Left lung (tissue), 14 donors: ENCODE measurements at places on chromosomes 6 and 20. TPM values are rescaled to one million over a fixed set of nuclear protein-coding genes. Genes with fewer than 3 reads are reported as not detected.

SLC4A11 gene
- 1.00 TPM for polyA plus RNA-seq

DNA sequence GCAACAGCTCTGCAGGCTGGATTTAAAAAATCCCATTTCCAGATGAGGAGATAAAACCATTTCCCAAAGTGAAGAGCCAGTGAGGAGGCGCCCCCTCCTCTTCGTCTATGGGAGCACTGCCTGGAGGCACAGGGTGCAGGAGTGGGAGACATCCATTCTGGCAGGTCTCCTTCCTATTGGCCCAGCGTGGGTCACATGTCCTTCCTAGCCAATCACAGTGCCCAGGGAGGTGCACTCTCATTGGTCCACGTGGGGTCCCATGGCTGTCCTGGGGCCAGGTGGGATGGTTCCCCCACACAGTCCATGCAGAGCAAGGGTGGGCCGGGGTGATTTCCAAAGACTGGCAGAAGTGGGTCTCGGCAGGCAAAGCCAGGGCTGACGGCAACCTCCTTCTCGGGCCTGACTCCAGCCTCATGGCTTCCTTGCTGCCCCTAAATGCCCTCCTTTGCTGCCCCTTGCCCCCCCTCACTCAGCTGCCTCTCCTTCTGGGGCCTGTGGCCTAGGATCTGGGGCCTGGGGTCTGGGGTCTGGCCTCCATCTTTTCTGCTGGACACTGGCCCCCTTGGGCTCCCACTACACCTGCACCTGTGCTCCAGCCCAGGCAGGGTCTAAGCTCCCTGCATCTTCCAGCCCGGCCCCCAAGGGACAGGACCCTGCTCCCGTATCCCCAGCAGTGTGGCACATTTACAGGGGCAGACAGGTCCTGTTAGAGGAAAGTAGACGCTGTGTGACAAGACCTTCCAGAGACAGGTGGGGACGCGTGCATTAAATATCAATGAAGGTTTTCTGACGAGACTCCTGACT lies 231.7 kb downstream of the TAF4 start:
- no peak for DNase-seq

DNA sequence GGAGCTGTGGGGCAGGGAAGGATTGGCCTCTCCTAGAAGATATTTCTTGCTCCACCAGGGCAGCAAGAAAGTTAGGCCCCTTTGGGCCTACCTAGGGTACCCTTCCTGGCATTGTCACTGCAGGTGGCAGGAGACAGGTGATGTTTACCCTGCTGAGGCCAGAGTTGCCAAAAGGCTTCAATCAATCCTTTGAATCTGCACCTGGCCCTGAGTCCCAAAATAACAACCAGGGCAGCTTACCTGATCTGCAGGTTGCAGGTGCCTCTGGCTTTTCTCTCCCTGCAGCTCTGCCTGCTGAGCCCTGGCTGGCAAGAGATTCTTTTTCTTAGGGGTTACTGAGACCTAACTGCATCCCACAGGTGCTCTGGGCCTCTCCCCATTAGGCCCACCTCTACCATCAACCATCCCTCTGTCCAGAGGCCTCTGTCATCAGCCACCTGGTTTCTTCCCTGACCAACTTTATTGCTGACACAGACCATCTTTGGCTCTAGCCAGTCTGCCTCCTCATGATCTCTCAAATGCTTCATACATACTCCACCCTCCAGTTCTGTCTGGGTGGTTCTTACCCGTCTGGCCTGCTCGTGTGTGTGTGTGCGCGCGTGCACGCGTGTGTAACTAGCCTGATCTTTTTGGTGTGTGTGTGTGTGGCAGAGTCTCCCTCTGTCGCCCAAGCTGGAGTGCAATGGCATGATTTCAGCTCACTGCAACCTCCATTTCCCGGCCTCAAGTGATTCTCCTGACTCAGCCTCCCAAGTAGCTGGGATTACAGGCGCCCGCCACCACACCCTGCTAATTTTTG lies 13.7 kb downstream of the BCL2L1 start:
- no peak for DNase-seq

NKAIN4 gene
- polyA plus RNA-seq, result 18.1 TPM

DNA sequence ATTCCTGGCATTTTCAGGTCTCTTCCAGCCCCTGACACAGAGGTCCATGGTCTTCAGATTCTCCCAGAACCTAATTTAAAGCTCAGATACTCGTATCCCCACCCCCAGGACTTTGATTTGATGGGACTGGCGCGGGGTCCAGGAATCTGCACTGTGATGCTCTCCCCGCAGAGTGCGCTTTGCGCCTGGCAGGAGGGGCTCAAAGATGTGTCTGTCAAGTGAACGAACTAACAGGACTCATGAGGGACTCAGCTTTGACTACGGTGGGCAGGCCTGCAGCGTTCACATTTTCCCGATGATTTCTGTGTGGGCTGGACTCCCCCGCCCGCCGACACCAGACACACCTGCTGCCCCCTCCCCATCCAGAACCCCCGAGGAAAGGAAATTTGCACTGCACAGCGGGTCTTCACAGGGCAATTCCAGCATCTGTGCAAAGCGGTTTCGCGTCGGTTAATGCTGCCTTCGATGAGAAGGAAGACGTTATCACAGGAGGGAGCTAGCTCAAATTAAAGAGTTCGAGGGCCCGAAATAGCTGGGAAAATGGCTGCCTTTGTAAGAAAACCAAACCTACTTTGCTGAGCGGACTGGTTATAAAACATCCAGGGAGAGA lies 90.2 kb downstream of the ZDHHC14 start:
- no peak for DNase-seq

DNA sequence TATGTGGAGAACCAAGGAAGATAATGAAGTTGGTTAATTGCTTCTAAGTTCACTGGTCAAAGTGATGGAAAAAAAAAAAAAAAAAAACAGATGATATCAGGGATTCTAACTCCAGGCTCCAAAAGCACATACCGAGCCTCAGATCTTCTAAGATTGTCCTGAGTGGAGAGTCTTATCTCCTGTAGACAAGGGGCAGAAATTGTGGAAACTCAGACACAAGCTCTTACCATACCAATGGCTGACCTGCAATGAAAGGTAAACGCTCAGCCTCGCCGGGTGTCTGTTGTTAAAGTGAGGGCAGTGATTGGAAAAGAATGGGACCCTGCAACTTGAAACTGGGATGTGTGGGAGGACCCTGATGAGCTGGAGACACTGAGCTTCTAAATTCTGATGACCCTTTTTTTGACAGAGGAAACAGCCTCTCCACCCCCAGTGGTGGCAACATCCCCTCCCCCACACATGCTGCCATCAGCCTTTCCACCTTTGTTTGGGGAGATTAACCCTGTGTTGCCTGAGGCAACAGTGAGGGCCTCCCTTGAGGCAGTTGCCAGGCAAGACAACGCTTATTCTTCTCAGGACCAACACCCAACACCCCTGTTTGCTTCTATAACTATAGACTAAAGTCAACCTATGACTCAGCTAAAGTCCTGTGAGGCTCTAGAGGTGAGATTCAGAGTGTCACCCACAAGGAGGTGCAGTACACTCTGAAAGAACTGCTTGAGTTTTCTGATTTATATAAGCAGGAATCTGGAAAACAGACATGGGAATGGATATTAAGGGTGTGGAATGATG lies 154.0 kb downstream of the THBS2 start:
- no peak for DNase-seq

- no peak for DNase-seq
Measured at GRCh38 chr6:31610968-31611367, 4.1 kb upstream of the AIF1 start.

IER3 gene
- polyA plus RNA-seq, result 10.7 TPM

- DNase-seq, result no peak
Measured at GRCh38 chr6:7166410-7167293, 58.9 kb downstream of the RREB1 start.

GRCh38 chr20:12827816-12828385 lies 180.9 kb upstream of the SPTLC3 start:
- DNase-seq, result no peak

DNAAF9 gene
- 26.3 TPM for polyA plus RNA-seq

DNA sequence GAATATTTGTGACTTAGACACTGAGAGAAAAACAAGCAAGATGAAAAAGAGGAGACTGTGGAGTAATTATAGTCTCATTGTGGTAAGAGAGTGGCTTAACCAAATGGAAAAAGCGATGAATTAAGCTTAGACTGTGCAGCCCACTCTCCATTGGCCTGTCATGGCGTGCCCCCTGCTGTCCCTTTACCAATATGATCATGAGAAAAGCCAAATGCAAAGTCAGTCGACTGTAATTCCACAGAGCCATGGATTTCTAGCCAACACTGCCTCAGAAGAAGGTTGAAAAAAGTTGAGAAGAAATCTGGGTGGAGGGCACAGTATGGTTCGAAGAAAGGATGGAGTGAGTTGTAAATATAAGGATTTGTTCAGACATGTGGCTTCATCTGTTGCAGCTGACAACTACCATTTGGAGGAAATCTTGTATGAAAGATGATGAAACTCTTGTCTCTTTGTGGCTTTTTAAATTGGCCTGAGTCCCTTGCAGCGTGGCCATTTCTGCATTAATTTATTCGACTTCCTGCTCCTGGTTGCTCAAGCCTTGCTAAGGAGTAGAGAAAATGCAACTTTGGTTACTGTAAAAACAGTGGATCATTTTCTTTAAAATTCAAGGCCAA lies 251.4 kb downstream of the DOK5 start:
- no peak for DNase-seq

GRCh38 chr6:149153100-149153499 lies 164.4 kb upstream of the TAB2 start:
- no peak for DNase-seq

- no peak for DNase-seq
Measured at GRCh38 chr6:13818341-13818740, 4.0 kb upstream of the MCUR1 start.
